ENCODE measurements at places on chromosomes 6 and 20.

DNA sequence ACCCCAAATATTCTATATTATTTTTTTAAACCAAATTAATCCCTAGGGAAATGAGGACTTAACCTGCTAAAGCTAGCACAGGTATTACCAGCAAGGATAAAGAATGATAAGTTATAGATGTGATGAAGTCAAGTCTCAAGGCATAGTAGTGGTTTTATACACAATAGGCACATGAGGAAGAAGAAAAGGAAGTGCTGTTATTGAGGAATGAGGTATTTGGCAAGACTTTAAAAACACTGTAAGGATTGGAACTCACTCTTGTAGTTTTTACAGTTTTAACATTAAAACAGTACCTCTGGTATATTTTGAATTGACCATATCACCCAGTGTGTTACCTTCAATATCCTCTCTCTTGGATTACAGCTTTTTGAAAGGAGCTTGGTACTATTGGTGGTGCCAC, 54.6 kb downstream of the PHF3 start:
- DNase-seq = no peak

DNA sequence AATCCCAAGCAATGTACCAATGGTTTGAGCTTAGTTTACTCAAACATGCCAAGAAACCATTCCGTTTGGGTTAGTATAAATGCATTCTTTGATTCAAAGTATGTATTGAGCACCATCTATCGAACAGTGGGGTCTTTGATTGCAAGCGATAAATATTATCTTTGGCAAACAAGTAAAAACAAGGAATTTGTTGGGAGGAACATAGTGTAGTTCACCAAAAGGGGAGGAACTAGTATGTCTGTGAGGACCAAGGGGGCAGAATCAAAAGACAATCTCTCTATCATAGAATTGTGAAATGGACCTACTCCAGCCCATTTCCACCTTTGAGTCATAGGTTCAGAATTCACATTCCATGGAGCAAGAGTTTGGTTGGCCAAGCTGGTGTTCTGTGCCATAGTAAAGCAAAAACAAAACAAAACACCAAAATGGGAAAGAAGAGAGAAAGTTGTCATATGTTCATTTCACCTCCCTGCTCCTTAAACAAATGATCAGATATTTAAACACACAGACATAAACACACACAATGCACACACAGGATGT, 266.0 kb downstream of the TSHZ2 start:
- no peak for DNase-seq

GRCh38 chr6:21596949-21597682, 3.6 kb downstream of the SOX4 start:
- DNase-seq = no peak

- DNase-seq = no peak
Measured at GRCh38 chr6:137824896-137825295, 42.2 kb upstream of the TNFAIP3 start.

DNA sequence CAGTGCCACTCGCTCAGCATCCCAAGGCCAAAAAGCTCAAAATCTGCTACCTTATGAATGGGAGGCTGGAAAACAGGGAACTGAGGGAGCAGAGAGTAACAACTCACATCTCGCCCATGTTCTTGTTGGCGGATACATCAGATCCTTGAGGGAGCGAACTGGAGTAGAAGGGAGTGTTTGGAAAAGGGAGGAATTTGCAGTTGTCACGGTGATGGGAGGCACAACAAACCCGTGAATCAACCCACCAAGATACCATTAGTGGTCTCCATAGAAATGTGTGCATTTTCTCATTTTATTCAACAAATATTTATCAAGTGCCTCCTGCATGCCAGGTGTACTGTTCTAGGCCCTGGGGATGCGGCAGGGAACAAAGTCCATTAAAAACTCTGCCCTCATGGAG, 212.1 kb downstream of the EYA2 start:
- DNase-seq = no peak

DNA sequence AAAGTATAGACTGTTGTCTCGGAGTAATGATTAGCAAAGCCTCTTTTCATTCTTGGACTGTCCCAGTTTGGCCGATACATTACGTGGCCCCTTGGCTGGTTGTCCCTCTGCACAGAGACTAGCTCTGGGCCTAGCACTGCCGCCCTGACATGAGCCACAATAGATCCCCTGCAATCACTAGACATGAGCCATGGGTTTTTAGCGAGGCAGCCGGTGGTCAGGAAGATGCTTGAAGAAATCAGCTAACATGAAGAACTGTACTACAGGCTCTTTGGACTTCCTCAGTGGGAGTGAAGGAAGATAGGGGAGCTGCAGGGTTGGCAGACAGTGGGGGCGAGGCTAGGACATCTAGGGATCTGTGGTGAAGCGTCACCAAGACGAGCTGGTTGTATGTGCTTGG, 11.0 kb downstream of the DUSP22 start:
- no peak for DNase-seq

DNA sequence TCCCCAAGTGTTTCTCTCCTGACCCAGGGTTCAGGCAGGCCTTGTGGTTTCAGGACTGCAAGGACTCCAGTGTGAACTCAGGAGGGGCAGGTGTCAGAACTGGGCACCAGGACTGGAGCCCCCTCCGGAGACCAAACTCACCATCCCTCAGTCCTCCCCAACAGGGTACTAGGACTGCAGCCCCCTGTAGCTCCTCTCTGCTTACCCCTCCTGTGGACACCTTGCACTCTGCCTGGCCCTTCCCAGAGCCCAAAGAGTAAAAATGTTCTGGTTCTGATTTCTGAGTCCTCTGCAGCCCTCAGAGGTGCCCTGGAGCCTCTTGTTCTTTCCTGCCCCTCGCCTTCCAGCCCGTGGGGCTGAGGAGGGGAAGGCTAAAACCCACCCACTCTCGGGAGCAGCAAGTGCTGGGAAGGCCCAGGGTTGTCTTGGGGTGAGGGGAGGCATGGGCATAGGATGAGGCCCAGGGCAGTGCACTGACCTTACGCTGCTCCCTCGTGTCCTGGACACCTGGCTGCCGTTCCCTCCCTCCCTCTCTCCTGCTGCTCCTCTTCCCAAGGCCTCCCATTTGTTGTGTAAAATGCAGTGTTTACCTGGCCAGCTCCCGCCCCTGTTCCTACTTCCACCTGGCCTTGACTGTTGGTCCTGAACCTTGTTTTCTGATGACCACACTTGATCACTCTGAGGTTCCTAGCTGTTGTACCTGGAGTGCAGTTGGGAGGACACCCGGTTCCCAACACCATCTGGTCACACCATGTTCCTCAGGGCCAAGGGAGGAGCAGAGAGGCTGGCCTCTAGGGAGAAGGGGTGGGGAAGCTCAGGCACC, 9.9 kb downstream of the CNPY3 start:
- DNase-seq = no peak

DNA sequence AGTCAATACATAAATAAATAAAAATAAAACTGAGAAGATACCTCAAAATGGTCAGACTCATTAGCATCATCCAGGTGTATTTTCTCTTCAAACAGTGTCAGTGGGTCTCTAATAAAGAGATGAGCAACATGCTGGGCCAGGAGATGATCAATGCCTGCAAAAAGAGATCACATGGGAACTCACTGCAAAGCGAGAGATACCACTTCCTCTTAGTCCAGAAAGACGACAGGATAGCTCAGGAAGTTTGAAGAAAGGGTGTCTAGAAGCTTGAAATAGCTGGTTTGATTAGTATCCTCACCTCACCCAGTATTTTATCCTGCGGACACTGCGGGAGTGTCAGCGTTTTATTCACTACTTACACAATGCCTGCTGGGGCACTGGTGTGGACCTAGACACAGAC, 38.0 kb downstream of the GCLC start:
- no peak for DNase-seq

- no peak for DNase-seq
Measured at GRCh38 chr20:52004018-52004417, 187.6 kb downstream of the ZFP64 start.

- no peak for DNase-seq
Measured at GRCh38 chr6:11204794-11205366, 27.6 kb downstream of the NEDD9 start.
